Camera-type eye (tissue), 1 donor: ENCODE measurements at places on chromosomes 2 and 18. TPM values are rescaled to one million over a fixed set of nuclear protein-coding genes. Genes with fewer than 3 reads are reported as not detected.

The ARHGAP28 gene
- 42.2 TPM for total RNA-seq

The SCN9A gene
- 20.1 TPM for total RNA-seq

The CPO gene
- total RNA-seq = not detected

The TNS1 gene
- 132 TPM for total RNA-seq

The RIT2 gene
- 0.38 TPM for total RNA-seq

The PLB1 gene
- total RNA-seq = 4.1 TPM

The ADD2 gene
- total RNA-seq = 64.5 TPM

The CHPF gene
- 165 TPM for total RNA-seq

The OBSL1 gene
- 149 TPM for total RNA-seq

The STON1 gene
- 81.0 TPM for total RNA-seq

The PIGN gene
- total RNA-seq = 67.5 TPM

The SERPINB4 gene
- not detected for total RNA-seq

The KCNG2 gene
- 1.9 TPM for total RNA-seq

The FAM237A gene
- not detected for total RNA-seq

The OXER1 gene
- 4.3 TPM for total RNA-seq

The REEP1 gene
- total RNA-seq = 34.9 TPM

The SLC40A1 gene
- 129 TPM for total RNA-seq
